Stimulated activated CD4-positive, alpha-beta T cell treated with anti-CD3 and anti-CD28 coated beads, Interleukin-4, amount 100 ng/mL, for 4 hours (primary cell): ENCODE measurements at places on chromosomes 16 and 17.

DNA sequence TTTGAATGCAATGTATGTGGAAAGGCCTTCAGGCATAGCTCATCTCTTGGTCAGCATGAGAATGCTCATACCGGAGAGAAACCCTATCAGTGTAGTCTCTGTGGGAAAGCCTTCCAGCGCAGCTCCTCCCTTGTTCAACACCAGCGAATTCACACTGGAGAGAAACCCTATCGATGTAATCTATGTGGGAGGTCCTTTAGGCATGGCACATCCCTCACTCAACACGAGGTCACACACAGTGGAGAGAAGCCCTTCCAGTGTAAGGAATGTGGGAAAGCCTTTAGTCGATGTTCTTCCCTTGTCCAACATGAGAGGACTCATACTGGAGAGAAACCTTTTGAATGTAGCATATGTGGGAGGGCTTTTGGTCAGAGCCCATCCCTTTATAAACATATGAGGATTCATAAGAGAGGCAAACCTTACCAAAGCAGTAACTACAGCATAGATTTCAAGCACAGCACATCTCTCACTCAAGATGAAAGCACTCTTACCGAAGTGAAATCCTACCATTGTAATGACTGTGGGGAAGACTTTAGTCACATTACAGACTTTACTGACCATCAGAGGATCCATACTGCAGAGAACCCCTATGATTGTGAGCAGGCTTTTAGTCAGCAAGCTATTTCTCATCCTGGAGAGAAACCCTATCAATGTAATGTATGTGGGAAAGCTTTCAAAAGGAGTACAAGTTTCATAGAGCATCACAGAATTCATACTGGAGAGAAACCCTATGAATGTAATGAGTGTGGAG lies 24.7 kb downstream of the ZFP90 start:
- no peak for DNase-seq

GRCh38 chr16:9874219-9874618 lies 308.0 kb downstream of the GRIN2A start:
- DNase-seq: no peak

GRCh38 chr16:49575346-49576172 lies 202.0 kb downstream of the C16orf78 start:
- DNase-seq: no peak

DNA sequence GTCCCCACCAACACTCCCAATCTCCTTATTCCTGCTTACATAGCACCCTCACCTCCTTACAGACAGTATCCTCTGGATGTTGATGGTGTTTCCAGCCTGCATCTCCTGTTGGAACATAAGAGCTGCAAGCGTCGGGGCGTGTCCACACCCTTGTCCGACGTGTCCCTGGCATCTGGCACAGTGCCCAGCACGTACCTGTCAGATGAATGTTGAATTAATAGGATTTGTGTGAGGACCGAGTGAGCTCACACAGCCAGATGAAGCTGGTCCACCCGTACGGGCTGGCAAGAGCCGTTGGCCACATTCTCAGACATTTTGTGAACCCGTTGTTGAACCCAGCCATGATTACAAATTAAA lies 12.2 kb upstream of the CBX4 start:
- DNase-seq: no peak
